ENCODE measurements at places on chromosomes 12 and 14.

- peak; percentile 50 for DNase-seq
Measured at GRCh38 chr14:64520699-64521098, 16.1 kb downstream of the ZBTB1 start.

DNA sequence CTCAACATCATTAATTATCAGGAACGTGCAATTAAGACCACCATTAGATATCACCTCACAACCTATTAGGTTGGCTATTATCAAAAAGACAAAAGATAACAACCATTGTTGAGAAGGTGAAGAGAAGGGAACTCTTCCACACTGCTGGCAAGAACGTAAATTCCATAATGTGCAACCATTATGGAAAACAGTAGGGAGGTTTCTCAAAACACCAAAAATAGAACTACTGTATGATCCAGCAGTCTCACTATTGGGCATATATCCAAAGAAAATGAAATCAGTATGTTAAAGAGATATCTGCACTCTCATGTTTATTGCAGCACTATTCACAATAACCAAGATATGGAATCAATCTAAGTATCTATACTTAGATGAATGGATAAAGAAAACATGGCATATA, 51.6 kb upstream of the OR4E1 start:
- DNase-seq, result no peak

- no peak for DNase-seq
Measured at GRCh38 chr14:85576848-85577542, 47.1 kb downstream of the FLRT2 start.

DNA sequence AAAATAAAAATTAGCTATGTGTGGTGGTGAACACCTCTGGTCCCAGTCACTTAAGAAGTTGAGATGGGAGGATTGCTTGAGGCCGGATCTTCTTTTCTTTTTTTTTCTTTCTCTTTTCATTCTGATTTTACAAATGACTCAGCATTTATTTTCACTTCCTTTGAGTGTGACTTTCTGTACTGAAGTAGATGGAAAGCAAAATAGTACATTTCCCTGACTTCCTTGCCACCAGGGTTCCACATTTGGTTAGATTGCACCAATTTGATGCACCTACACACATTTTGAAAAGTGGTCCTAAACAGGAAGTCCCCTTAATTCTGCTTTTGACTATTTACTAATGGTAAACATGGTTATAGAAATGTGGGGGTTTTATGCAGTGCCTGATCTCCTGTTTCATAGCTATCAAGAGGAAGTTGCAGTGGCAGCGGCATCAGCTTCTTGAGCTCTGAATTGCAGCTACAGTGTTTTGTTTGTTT, 13.0 kb upstream of the LEMD3 start:
- DNase-seq, result peak; percentile 19

DNA sequence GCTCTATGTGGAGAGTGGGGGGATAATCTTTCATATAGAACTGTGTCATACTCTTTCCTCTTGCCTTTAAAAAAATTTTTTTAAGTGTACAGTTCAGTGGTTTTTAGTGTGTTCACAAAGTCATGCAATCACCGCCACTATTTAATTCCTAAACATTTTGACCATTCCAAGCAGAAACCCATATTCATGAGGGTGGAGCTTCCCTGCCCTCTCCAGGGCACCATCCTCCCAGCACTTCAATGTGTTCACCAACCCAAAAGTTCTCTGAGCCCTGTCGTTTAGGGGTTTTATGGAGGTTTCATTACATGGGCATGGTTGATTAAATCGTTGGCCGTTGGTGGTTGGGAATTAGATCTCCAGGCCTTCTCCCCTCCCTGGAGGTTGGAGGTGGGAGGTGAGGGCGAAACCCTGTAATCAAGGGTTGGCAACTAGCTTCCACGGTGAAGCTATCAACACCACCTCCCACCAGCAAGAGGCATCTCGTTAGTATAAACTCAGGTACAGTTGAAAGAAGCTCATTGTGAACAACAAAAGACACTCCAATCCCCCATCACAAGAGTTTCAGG, 42.8 kb upstream of the WNK1 start:
- no peak for DNase-seq

DNA sequence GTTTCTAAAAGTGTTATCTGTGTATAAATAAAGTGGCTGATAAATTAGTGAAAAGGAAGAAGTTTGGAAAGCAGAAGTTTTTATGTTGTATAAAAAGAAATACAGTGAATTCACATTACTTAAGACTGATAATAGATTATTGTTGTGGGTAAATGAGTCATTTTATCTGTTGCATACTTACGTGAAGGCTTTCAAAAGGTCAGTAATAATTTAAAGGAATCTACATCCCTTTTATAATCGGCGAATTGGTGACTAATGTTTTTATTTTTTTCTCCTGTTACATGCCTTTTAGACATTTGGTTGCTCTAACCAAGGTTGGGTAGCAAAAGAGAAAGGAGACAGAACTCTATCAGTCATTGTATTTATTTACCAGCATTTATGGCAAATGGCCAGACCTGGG, 155.9 kb downstream of the SLC41A2 start:
- DNase-seq, result peak; percentile 29

GRCh38 chr14:56195704-56196103, 77.5 kb downstream of the PELI2 start:
- DNase-seq, result no peak

GRCh38 chr12:75982169-75982564, 49.4 kb downstream of the PHLDA1 start:
- DNase-seq, result peak; percentile 74

DNA sequence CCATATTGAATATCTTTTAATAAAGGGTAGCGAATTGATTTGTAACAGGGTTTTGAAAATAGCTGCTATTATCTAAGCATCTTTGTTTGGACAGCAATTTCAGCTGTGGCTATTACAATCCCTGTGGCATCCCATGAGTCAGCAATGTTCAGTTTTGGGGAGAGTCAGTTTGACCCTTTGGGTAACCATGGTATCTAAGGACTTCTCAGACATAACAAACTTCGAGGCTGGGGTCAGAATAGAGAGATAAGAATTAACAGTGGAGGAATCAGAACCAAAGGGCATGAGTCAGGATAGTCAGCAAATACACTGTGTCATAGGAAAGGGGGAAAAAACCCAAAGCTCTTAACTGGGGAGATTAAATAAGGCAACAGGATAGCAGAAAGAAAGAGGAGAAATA, 11.7 kb upstream of the PTHLH start:
- peak; percentile 74 for DNase-seq

GRCh38 chr12:2876431-2877046, 435 bp downstream of the FOXM1 start:
- peak; percentile 54 for DNase-seq
